ENCODE measurements at places on chromosomes 5 and 9.

- no peak for DNase-seq
Observed at GRCh38 chr5:54985301-54986268, at the start of gene ESM1. TSS of gene ESM1 (minus strand) at chr5:54985593. CDS start at chr5:54985517, 76 bp downstream.

- no peak for DNase-seq
Observed at GRCh38 chr9:91131433-91131839, 230.3 kb downstream of the AUH start.

DNA sequence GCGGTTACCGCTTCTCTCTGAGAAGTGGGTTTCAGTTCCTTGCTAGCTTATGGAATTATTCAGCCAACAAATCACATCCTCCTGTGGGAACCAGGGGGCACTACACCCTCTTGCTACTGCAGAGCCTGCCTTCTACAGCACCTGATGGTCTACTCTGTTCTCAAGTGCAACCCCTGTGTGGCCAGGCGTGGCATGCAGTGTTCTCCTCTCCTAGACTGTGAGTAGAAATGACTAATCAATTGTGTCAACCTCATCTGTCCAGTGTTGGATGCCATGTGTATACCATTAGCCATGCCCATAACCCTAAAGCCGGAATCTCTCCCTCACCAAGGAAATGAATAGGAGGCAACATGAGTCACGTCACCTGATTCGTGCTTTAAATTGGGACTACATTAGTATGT lies 117.2 kb upstream of the LIFR start:
- DNase-seq, result no peak

- DNase-seq, result no peak
Observed at GRCh38 chr5:130111746-130112145, 207.5 kb downstream of the CHSY3 start.

DNA sequence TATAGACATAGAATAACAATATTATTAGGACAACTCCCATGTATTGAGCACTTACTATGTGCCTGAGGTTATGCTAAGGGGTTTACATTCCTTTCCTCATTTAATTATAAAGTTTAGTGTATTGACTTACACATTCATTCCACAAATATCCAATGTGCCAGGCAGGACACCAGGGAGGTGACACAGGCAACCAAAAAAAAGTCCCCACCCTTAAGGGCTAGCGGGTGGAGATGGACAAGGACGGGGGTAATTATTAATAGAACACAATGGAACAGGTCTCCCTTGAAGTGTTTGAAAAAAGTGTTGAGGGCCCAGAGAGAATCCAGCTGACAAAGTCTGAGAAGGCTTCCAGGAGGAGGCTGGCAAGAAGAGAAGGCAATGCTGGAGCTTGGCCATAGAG lies 5.7 kb downstream of the TBC1D2 start:
- DNase-seq, result no peak

GRCh38 chr5:98793223-98793622 lies 19.8 kb downstream of the RGMB start:
- DNase-seq, result no peak

- no peak for DNase-seq
Observed at GRCh38 chr9:125926936-125927335, 179.8 kb downstream of the PBX3 start.

DNA sequence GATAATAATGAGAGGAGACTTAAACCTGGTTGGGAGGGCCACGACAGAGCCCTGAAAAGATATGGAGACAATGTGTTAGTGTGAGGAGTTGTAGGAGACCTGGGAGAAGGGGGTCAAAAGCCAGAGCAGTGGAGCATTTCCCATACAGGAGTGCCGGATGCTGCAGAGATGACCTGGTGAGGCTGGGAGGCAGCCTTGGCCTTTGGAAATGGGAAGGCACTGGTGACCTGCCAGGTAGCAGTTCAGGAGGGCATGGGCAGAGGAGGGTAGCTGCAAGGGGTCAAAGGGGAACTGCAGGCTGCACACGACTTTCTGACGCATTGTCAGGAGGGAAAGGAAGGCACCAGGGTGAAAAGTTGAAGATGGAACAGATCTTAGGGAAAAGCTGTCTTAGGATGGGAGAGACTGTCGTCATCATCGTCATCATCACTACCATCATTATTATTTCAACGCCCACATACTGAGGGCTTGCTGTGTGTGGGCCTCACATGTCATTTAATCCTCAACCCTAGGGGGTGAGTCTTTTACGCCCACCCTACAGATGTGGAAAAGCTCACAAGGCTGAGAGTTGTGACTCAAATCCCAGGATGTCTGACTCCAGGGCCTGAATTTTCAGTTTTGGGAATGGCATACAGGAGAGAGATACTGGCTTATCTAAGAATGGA lies 13.3 kb downstream of the ARAP3 start:
- no peak for DNase-seq

- DNase-seq, result no peak
Observed at GRCh38 chr9:90825586-90825985, 24.0 kb downstream of the SYK start.

- DNase-seq, result no peak
Observed at GRCh38 chr5:67648201-67648671, 451.6 kb upstream of the CD180 start.

Measured in 8988T (cell line).